ENCODE measurements at places on chromosomes 12 and 14.
A peak's percentile ranks its signal among the peaks of the same experiment; 100 is the strongest.

GRCh38 chr12:2682296-2683251, 112.2 kb upstream of the FKBP4 start:
- peak; percentile 8 for DNase-seq

- peak; percentile 88 for DNase-seq
Measured at GRCh38 chr12:4116251-4117111, 157.1 kb upstream of the CCND2 start.

GRCh38 chr12:23057571-23057970, 432.6 kb downstream of the ETNK1 start:
- DNase-seq: no peak

DNA sequence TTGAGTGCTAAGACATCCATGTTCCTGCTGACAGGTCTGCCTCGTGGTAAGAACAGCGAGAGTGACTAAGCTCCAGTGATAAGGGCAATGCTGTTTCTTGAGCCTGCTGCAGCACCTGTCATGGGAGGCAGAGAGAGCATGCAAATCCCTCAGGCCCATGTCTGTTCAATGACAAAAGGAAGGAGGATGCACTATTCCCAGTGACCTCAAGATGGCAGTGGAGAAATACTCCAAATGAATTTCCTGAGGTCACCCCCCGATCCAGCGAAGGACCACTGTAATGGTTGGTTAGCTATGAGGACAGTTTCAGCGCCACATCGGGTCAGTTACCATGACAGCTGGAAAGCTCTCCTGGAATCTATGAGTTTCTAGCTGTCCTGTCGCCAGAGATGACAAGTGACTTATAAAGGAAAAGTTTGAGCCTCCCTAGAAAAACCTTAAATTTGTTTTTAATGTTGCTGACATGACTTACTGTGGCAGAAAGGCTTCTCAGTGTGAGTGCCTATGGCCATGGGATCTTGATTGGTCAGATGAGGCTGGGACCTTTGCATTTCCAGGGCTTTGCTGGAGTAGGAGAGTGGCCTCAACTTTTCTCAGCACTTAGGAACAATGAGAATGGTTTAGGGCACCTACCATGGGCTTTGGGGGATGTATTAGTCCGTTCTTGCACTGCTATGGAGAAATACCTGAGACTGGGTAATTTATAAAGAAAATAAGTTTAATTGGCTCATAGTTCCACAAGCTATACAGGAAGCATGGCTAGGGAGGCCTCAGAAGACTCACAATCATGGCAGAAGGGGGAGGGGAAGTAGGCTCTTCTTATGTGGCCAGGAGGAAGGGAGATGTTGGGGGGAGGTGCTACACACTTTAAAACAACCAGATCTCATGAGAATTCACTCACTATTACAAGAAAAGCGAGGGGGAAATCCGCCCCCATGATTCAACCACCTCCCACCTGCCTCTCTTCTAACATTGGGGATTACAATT, 88.0 kb upstream of the TMEM260 start:
- DNase-seq: peak; percentile 33

- no peak for DNase-seq
Measured at GRCh38 chr12:24820872-24821271, 128.0 kb downstream of the BCAT1 start.

- no peak for DNase-seq
Measured at GRCh38 chr12:106873983-106874382, 81.7 kb upstream of the TMEM263 start.

GRCh38 chr14:50955373-50956043, 11.2 kb upstream of the PYGL start:
- DNase-seq: peak; percentile 100

- DNase-seq: no peak
Measured at GRCh38 chr12:125137766-125138344, 72.6 kb downstream of the AACS start.

DNA sequence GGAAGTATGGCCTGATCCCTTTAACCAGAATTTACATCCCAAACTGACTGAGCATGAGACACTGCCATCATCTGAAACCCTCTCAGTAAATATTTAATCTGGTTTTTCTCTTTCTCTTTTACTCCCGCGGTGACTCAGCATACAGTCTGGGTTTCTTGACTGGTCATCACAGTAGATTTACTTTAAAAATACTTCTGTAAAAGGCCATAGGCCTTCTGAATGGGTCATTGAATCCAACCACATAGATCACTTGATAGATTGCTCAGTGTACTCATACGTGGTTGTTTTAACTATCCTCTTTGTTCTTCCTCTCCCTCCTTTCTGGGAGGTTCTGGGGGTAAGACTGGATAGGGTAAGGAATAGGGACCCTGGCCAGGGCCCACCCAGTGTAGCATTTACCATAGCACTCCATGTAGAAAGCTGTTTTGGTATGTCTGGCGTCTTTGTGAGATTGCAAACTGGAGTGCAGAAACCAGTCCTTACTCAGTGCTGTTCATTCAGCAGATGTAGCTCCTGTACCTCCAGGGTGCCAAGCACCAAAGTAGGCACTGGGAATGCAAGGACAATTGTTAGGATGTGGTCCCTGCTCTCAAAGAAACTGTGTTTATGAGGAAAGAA, 165.7 kb downstream of the SRGAP1 start:
- no peak for DNase-seq

DNA sequence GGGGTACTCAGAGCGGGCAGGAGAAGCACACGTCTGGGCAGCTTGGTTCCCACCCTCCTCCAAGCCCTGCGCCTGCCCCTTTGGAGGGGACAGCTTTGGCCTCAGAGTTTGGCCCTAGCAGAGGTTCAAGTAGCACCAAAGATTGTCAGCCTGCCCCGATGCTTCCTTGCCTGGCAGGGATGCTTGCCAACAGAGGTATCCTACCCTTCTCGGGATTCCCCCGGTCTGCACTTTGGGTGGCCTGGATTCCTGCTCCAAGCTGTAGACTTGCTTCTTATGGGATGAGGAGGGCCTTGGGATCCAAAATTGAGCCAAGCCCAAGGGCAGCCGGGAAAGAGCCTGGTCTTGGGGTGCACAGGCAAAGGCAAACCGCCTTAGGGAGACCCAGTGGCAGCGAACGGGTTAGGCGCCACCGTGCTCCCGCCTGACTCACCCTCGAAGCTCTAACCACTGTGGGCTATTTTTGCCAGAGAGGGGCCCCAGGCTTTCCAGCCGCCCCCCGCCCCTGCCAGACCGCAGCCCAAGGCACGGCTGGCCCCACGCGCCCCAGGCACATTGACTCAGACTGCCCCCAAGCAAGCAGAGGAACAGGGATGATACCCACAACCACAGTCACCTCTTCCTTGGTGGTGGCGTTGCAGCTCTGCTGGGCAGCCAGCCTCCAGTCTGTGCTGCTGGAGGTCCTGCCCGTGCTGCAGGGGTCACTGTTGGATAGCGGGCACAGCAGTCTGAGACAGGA, 847 bp upstream of the WNT10B start:
- no peak for DNase-seq

DNA sequence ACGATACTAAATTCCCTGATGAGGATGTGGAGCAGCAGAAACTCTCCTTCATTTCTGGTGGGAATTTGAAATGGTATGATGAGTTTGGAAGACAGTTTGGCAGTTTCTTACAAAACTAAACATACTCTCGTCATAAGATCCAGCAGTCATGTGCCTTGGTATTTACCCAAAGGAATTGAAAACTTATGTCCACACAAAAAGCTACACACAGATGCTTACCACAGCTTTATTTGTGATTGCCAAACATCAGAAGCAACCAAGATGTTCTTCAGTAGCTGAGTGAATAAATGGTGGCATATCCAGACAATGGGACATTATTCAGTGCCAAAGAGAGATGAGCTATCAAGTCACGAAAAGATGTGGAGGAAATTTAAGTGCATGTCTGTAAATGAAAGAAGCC, 10.7 kb upstream of the APOLD1 start:
- DNase-seq: no peak

DNA sequence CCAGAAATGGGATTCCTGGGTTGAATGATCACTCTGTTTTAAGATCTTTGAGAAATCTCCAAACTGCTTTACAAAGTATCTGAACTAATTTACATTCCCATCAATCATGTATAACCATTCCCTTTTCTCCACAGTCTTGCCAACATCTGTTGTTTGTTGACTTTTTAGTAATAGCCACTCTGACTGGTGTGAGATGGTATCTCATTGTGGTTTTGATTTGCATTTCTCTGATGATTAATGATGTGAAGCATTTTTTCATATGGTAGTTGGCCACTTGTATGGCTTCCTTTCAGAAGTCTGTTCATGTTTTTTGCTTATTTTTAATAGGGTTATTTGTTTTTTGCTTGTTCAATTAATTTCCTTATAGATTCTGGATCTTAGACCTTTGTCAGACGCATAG, 211.8 kb upstream of the AVPR1A start:
- peak; percentile 62 for DNase-seq

GRCh38 chr12:53952335-53952694, 2.4 kb upstream of the HOXC12 start:
- DNase-seq: no peak

GRCh38 chr12:77814386-77814785, 16.3 kb upstream of the NAV3 start:
- DNase-seq: no peak

DNA sequence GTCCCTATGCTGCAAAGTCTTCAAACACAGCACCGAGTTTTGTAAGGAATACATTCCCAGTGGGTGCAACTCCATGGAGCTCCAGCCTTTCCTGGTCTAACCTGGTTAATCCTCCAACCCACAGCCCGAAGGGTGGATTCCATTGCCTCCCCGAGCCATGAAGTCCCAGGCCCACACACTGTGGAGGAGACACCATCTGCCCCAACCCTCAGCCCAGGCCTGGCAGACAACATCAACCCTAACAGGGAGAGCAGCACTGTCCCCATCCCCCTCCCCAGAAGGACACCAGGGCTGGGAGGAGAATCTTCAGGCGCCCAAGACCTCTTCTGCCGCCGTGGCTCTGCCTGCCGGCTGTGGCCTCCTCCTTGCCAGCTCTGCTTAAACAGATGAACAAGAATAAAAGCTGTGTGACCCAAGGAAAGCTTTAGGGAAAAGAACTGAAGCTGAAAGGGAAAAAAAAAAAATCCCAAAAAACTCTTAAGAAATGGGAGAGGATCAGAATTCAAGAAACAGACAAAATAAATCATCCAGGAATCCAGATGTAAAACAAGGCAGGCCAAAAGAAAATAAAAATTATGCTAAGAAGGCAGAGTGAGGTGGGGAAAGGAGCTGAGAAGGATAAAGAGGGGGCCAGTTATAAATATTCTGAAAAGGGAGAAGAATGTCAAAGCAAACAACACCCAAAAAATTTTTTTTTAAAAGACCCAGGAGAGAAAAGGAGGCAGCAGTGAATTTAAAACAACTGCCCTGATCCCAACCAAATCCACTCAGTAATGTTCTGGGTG, 16.0 kb upstream of the ZFP36L1 start:
- DNase-seq: no peak

DNA sequence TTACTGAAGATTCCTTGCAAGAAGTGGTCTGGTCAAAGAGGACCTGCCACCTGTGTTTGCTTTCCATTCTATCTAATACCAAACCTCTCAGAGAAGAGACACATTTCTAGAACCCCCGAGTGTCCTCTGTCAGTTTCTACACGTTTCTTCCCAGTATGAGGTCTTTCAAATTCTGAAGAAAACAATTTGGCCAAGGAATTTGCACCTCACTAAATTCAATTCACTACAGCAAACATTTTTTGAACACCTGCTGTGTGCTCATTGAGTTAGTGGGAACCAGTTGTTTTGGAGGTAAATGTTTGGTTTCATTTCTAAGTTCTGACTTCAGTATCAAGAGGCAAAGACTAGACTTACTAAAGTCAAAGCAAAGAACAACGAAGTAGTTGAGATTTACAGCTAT, 19.4 kb downstream of the GPR19 start:
- no peak for DNase-seq

DNA sequence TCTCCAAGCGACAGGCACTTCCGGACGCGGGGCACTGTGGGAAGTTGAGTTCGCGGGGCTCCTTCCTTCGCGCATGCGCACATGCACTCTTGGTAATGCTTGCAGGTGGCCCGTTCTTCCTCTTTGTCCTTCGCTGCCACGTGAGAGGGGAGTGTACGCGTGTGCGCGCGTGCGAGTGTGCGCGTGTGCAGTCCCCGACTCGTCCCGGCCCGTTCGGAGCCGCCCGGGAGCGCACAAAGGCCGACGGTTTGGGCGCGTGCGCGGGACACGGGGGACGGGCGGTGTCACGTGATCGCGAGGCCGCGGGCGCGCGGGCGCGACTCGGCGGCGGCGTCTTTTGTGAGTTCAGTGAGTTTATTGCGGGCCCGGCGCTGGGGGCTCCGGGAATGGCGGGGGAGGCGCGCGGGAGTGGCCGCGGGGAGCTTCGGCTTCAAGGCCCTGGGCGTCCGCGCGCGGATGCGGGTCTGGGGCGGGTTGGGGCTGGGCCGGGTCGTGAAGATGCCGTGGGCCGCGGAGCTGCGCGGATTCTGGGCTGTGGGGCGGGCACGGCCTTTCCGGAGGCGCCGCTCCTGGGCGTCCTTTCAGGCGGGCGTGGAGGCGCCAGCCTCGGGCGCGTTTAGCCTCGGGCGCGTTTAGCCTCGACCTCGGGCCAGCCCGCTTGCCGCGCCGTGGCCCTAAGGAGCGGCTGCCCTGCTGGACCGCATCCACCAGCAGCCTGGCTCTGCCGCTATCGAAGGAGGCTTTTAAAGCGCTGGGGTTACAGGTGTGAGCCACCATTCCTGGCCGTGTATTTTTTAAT, at the start of gene ZNF84:
Gene ZNF84, plus strand, starts transcription at position 303 of the 799 bp plus-strand sequence. CDS start 3,959 bp downstream, outside the sequence.
- DNase-seq: peak; percentile 97

GRCh38 chr14:55662752-55663151, 82.7 kb downstream of the KTN1 start:
- no peak for DNase-seq

GRCh38 chr14:88516861-88517357, 37.9 kb downstream of the PTPN21 start:
- no peak for DNase-seq

DNA sequence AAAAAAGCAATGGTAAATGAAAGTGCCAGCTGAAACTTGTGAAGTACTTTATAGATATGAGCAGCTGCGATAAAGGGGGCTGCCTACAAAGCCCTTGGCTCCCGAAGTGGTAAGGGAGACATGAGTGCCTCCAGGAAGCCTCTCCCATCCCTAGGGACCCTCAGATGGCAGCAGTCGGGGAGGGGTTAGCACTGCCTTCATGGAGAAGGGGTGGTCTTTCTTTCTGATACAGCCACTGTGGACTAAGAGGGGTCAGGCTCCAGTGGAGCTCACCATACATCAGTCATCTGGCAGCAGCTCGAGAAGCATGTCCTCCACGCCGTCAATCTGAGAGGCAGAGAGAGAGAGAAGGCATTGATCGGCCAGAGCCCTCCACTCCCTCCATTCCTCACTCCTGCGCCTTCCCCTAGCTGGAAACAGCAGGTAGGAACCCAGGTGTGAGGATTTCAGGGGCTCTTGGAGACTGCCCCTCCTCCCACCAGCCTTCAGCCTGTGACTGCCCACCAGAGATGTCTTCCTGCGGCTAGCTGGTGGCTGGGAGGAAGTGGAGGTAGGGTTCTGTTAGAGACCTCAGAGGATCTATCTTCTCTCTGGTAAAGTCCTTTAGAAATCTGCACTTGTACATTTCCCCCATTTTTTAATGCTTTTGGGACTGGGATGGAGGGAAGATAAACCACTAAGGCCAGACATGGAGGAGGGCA, 2.3 kb downstream of the TCL1A start:
- DNase-seq: no peak

GRCh38 chr14:86858031-86858430, 1135.0 kb downstream of the GALC start:
- DNase-seq: no peak

GRCh38 chr12:55713721-55714120, 2.1 kb upstream of the BLOC1S1 start:
- DNase-seq: peak; percentile 80
